ENCODE measurements at places on chromosomes 5 and 9.

DNA sequence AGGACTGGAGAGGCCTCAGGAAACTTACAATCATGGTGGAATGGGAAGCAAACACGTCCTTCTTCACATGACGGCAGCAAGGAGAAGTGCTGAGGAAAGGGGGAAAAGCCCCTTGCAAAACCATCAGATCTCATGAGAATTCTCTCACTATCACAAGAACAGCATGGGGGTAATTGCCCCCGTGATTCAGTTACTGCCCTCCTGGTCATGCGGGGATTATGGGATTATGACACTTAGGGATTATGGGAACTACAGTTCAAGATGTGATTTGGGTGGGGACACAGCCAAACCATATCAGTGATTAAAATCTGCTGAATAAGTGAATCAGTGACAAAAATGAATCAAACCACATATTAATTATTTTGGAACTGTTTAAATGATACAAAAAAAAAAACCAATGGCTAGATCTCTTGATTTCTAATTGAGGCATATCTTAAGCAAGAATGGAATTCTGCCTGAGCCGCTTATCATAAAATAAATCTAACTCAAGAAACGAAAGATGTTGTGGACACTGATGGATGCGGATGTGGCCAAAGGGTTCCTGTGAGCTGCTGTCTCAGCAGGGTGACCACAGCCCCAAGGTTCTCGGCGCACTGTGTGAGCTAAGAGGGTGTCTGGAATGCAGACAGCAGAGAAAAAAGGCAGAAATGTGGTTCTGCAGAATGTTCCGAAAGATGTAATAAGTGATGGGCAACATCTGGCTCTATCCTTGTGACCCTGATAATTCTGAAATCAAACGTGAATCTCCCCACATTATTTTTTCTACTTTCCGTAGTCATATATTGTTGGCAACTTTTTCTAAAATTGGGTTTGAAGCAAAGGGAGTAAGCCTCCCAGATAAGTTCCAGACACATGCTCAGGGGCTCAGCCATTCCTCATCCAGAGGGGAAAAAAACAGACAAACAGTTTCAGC is 107.2 kb upstream of the ICE1 start:
- DNase-seq = no peak

GRCh38 chr5:100791391-100791790 is 111.7 kb downstream of the ST8SIA4 start:
- DNase-seq = no peak

DNA sequence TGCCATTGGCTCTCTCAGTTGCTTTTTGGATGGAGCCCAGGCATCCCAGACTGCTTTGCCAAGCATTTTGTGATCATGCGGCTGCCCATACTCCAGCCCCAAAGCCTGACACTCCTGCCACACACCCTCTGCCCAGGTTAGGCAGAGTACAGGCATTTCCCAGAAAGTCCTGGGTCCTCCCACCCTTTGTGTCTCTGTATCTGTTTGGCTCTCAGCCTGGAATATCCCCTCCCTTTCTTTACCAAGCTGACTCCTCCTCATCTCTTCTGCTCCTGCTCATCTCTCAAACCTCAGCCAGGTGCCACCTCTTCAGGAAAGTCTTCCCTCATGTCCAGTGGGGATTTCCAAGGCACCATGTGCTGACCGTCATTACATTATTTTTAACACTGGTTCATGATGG is 14.3 kb upstream of the SH3RF2 start:
- DNase-seq = no peak

DNA sequence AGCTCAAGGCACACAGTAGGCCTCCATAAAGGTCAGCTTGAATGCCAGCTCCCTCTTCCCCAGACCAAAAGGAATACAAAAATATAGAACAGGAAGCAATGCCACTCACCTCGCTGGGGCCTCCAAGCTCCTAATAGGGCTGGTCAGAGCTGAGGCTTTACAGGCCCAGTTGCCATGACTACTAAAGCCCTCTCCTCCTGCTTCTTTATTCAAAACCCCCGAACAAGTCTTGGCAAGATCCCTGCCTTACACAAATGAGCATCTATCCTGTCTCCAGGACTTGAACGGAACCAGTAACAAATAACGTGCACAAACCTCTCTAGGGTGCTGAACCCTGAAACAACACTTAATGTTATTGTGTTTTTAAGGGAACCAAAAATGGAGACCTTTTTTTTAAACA is 136.3 kb downstream of the SIL1 start:
- no peak for DNase-seq

DNA sequence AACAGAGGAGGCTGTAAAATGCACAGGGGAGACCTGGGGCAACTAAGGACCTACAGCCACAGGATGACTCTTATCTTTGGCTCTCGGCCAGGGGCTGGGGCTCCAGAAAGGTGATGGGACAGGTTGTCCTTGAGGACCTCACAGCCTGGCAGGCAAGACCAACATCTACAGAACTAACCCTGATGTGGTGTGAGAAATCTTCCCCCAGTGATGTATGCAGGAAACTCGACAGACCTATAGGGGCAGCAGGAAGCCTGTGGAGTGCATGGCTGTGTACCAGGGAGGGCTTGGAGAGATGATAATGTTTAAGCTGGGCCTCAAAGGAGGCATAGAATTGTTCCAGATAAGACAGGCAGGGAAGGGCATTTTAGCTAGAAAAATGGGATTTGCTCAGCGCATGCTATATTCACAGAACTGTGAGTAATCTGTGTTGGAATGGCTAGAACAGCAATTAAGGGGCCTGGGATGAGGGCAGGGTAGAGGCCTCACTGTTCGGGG is 68.5 kb upstream of the SLC25A51 start:
- DNase-seq = no peak

DNA sequence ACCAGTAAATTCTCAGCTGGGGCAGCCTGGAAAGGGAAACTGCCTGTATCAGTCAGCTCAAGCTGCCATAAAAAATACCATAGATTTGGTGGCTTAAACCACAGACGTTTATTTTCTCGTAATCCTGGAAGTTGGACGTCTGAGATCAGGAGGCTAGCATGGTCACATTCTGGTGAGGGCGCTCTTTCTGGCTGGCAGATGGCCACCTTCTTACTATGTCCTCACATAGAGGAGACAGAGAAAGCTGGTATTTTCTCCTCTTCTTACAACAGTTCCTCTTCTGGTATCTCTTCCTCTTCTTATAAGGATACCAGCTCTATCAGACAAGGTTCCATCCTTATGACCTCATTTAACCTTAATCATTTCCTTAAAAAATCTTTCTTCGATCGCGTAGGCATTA is 50.5 kb upstream of the RFX3 start:
- peak; percentile 41 for DNase-seq

- DNase-seq = no peak
Measured at GRCh38 chr5:75405296-75405695, 68.3 kb downstream of the HMGCR start.

DNA sequence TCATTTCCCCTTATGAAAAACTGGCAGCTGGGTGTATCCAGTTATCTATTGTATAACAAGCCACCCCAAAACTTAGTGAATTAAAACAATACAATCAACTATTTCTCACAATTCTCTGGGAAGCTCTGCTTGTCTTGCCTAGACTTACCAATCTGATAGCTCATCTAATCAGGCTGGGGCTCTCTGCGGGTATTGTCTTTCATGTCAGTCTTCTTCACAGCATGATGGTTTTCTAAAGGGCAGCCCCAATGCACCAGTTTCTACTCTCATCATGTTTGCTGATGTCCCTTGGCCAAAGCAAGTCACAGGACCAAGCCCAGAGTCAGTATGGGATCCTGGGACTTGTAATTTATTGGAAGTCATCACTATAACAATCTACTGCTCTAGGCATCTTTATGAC is 433.5 kb downstream of the KIAA0825 start:
- no peak for DNase-seq

GRCh38 chr9:115328677-115329076 is 210.7 kb upstream of the TNC start:
- DNase-seq = no peak

GRCh38 chr5:168377525-168377924 is 86.1 kb downstream of the WWC1 start:
- no peak for DNase-seq

- DNase-seq = peak; percentile 98
Measured at GRCh38 chr9:27353474-27354229, 56.7 kb upstream of the EQTN start.

DNA sequence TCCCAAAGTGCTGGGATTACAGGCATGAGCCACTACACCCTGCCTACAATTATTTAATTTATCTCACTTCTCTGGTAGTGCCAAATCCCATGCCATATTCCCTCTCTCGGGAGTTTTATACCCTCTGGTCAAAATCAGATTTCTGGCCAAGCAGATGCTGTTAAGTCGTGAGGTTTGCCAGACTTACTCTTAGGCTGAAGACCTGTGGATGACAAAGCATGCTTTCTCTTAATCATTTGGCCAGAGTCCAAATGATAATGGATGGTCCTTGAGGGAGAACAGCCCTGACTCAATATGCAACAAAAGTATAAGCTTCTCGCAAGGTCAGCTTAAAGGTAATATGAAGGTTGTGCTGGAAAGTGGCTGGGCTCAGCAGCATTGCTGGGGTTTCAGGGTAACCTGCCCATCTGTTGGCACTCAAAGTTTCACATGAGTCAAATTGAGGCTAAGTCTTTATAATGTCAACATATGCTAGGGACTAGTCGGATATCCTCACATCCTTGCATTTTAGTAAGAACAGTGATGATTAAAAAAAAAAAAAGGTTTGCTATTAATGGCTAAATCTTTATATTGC is 280.1 kb downstream of the KIF4B start:
- DNase-seq = no peak

DNA sequence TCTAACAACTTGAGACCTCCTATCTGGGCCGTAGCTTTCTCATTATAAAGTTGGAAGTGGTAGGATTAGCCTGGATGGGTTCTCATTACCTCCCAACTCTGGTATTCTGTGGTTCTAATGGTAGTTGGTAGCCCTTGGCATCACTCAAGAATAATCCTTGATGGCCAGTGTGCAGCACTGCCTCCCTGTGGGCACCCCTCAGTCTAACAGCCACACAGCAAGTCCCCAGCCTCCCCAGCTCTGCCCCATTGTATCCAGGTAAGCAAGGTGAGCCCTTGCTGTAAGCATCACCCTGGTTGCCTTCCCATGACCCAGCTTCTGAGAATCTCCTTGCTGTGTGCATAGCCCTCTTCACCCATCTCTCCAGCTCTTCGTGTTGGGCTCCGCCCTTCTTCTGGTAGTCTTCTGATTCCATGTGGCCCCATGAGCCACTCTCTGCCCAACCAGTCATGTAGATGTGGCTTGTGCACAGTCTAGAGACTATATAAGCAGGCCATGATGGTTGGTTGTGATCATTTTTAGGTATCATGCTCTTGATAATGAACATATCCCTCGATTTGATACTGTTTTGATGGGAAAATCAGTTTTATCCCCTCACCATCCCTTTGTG is 57.6 kb upstream of the GRHPR start:
- no peak for DNase-seq

DNA sequence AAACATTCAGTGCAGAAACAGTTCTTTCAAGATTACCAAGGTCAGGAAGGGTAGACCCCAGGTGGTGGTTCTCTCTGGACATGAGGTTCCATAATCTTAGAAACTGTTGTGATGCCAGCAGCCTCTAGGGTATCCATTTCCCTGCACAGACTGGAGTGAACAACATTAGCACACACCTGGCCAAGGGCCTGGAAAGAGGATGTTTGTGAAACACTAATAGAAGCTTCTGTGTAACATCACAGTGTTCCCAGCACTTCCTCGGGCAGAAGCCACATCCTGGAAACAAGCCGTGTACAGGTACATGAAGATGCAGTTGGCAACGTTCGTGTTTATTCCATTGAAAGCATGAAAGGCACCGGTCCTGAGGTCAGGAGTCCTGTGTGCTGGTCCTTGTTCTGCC is 598.2 kb upstream of the KLF4 start:
- no peak for DNase-seq

DNA sequence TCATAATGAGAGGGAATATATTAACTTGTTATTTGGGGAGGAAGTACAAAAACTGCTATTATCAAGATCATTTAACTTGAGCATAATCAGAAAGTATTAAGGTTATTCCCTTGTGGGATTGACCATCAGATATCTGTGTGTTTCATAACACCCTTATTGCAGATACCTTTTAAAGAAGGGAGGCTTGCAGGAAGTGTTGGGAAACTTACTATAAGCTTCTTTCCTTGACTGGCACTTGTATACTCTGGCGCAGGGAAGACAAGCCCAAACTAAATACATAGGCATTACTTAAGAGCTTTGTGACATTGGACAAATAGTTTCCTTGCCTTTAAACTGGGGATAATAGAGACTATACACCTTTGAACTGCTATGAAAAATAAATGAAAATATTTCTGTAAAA is 50.9 kb downstream of the PIK3R1 start:
- no peak for DNase-seq

- no peak for DNase-seq
Measured at GRCh38 chr9:89353989-89354388, 35.7 kb downstream of the SECISBP2 start.

DNA sequence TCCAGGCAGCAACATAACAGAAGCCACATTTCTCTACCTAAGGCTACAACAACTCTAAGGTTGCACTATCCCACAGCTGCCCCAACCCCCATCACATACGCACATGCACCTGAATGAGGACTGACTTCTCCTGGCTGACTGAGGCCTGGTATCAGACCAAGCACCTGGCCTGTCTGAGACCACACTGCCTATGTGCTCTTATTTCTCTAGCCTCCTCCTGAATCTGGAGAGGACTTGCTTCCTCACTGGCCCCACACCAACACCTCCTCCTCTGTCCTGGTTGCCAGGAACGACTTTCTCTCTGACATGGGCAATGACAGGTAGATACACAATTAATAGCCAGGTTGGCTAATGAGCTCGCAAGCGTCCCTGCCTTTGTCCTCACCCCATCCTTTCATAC is 14.9 kb upstream of the VDAC1 start:
- DNase-seq = no peak

- no peak for DNase-seq
Measured at GRCh38 chr5:98899456-98899855, 29.4 kb downstream of the CHD1 start.

- no peak for DNase-seq
Measured at GRCh38 chr5:124705577-124705976, 40.9 kb downstream of the ZNF608 start.

GRCh38 chr9:123376218-123377071 is 20.4 kb downstream of the CRB2 start:
- DNase-seq = no peak

GRCh38 chr9:131404581-131404980 is 10.7 kb downstream of the PRRC2B start:
- DNase-seq = no peak

DNA sequence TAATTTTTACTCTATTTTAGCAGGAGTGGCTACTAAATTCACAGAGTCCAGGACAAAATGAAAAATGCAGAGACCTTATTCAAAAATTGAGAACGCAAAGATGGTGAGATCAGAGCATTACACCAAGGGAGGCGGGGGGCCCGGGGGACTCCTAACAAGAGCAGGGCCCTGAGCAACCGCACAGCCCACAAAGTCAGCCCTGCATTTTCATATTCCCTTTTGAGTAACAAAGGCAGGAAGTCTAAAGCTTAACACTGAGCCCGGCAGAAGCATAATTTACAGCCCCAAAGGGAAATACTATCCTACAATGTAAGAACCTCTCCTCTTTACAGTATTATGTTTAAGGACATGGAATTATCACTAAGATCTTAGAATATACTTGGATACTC is 69.4 kb downstream of the TLE1 start:
- no peak for DNase-seq

GRCh38 chr5:73519531-73520283 is 21.5 kb downstream of the BTF3 start:
- DNase-seq = peak; percentile 74
